ENCODE measurements at places on chromosomes 12 and 14. TPM values are rescaled to one million over a fixed set of nuclear protein-coding genes. Genes with fewer than 3 reads are reported as not detected.

Gene KRT6C
- total RNA-seq: not detected

Gene NEUROD4
- total RNA-seq: not detected

Gene GDF3
- 9.1 TPM for total RNA-seq

Gene SERPINA1
- not detected for total RNA-seq

Gene GPR68
- 0.33 TPM for total RNA-seq

Gene IL23A
- total RNA-seq: 1.5 TPM

Gene FGF23
- 0.24 TPM for total RNA-seq

Gene AMDHD1
- total RNA-seq: 0.42 TPM

Gene OLR1
- total RNA-seq: not detected

Gene CPNE8
- 2.4 TPM for total RNA-seq

Gene MANSC4
- total RNA-seq: not detected

Gene PLCZ1
- total RNA-seq: not detected

Gene IFT43
- 21.2 TPM for total RNA-seq

Gene CDCA3
- total RNA-seq: 48.6 TPM

Gene GPRC5D
- not detected for total RNA-seq
